ENCODE measurements at places on chromosomes 7 and 10.
A peak's percentile ranks its signal among the peaks of the same experiment; 100 is the strongest.

DNA sequence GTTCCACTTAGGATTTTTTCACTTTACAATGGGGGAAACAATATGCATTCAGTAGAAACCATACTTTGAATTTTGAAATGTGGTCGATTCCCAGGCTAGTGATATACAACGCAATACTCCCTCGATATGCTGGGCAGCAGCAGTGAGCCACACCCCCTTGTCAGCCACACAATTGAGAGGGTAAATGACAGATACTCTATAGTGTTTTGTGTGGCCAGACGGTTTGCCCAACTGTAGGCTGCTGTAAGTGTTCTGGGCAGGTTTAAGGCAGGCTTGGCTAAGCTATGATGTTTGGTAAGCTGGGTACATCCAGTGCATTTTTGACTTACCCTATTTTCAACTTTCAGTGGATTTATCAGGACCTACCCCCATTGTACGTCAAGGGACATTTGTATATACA lies 169.6 kb upstream of the KIAA1217 start:
- no peak for DNase-seq

DNA sequence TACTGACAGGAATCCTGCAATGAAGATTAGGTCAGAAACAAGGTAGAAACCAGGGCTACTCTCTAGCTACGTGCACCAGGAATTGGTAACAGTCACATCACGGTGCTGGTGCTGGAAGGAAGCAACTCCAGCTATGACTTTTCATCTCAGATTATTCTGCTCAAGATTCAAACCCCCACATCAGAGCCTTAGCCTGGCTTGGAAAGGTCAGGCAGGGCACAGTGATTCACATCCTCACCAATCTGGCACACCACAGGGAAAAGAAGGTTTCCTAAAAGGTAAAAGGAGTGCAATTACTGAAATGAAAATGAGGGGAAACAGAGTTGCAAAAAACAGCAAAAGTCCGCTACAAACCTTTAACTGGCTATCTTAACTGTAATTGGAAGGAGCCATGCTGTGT lies 240.2 kb upstream of the NPSR1 start:
- DNase-seq = no peak

DNA sequence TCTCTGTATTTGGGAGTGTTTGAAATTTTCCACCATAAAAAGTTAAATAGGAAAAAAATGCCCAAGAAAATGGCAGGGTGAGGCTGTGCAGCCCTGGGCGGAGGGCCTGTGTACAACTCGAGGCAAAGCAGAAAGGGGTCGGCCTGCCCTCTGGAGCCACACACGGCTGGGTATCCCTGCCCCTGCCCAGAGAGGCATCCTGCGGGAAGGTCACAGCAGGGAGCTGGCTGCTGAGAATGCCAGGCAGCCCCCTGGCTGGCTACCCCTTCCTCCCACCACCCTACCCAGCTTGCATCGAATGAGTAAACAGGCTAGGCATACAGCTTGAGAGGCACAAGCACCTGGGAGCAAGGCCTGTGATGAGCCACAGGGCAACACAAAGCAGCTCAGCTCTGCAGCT lies 46.1 kb downstream of the CAMK2B start:
- DNase-seq = no peak

DNA sequence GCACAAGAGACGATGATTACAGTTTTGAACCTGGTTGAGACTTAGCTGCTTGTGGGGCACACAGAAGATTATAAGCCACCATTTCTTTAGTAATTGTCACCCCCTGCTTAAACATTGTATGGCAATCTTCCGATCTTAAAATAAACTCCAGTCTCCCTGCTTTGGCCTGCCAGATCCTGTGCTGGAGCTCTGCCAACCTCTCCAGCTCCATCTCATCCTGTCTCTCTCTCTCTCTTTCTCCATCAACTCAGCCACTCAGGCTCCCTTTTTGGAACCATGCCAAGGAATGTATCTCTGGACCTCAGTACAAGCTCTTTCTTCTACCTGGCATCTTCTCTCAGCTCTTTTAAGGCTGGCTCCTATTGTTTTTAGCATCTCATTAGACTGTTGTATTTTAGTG lies 1053.2 kb downstream of the REEP3 start:
- DNase-seq = peak; percentile 5
